ENCODE measurements at places on chromosomes 11 and 22.

DNA sequence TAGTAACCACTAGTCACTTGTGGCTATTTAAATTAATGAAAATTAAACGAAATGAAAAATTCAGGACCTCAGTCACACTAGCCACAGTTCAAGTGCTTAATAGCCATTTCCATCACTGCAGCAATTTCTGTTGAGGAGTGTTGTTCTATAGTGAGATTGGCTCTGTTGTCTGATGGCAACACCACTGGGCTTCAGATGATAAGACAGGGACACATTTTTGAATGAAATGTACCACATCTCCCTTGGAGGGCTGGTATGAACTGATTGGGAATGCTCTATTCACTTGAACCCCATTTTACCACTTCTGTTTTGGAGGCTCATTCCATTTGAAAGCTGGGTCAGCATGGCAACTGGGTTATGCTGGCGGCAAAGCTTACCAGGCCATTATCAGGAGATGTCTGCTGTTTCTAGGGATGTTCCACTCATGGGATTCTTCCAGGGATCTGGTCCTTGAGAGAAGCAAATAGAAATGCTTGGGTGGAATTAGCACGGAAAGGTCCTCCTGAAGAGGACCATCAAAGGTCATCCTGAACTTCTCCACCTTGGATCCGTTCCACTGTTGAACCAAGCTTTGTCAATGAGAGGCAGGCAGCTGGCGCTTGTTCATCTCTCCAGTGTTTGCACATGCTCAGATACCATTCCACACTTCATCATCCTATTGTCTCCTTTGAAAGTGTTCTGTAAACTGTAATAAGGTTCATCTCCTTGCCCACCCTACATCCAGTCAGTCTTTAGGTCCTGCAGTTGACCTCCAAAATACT lies 7.6 kb downstream of the AMOTL1 start:
- no peak for DNase-seq

DNA sequence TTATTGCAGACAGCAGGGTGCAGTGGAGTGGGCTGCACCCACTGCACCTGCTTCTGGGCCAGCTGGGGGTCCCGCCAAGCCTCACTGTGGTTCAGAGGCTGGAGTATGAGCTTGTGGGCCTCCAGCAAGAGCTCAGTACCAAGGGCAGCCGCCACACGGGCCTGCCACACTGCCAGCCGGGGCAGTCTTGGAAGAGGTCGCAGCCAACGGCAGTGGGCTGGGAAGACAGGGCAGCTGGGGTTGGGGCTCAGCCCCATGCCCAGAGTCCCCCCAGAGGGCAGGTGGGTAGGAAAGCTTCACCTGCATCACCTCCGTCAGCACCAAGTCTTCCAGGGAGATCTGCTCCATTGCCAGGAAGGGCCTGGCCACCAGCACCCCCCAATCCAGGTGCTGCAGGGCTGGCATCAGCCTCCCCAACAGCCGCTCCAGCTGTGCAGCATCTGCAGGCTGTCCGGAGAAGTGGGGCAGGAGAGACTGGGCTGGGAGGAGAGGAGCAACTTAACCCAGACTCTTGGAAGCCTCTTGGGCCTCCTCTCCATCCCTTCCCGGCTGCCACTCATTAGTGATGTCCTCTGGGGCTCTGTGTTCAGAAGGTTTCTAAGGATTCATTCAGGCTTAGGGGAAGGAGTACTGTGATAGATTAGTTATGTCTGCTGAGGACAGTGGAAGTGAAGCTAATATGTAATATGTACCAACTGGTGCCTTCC lies 1.1 kb upstream of the GSTT4 start:
- DNase-seq = no peak

DNA sequence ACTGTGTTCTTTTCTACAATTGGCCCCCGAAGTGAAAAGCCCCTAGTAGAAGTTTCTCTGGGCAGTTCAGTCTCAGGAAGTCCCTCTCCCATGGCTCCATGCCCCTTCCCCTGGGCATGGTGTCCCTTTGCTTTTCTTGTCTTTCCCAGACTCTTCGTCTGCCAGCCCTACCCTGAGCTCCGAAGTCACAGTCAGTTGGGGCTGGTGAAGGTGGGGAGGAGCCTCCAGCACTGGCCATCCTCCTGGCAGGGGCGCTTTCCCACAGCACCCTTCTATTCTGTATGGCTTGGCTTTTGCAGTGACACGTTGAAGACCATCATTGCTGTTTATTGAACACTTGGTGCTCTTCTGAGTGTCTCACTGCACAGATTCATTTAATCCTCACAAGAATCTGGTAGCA lies 195.1 kb upstream of the CADM1 start:
- no peak for DNase-seq

GRCh38 chr11:89293965-89294679 lies 116.4 kb downstream of the TYR start:
- DNase-seq = peak; percentile 44

GRCh38 chr11:119366690-119367620 lies 14.5 kb downstream of the USP2 start:
- peak; percentile 37 for DNase-seq

GRCh38 chr22:25702040-25702439 lies 39.9 kb upstream of the MYO18B start:
- DNase-seq = no peak

DNA sequence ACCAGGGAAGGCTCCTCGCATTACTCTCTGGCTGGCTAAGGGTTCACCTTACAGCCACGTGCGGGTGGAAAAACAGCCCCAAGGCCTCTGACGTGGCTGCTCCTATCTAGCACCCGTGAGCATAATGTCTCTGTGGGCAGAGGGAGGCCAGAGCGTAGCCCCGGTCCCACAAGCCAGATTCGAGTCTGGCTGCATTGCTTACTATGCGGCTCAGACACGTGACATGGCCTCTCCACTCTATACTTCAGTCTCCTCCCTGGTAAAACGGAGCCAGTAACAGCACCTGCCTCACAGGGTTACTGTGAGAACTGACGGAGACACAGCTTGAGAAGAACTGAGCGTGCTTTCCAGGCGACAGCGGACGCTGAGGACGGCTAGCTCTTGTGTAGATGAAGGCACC lies 105.8 kb upstream of the BID start:
- no peak for DNase-seq

DNA sequence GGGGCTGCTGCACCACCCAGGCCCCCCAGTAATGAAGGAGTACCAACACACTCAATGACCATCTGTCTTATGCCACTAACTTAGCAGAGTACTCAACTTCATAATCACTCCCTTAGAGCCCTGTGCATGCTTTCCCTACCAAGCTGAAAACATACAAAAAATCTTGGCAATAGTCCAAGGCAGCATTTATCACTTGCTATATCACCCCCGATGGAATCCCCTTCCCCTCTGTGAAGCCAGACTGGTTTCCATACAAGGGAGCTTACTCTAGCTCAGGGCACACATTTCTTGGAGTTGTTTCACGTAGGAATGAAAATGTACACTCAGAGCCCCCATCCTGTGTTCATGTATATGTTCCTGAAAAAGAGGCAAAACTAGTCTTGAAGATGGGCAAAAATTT lies 301.3 kb upstream of the TENM4 start:
- DNase-seq = no peak

DNA sequence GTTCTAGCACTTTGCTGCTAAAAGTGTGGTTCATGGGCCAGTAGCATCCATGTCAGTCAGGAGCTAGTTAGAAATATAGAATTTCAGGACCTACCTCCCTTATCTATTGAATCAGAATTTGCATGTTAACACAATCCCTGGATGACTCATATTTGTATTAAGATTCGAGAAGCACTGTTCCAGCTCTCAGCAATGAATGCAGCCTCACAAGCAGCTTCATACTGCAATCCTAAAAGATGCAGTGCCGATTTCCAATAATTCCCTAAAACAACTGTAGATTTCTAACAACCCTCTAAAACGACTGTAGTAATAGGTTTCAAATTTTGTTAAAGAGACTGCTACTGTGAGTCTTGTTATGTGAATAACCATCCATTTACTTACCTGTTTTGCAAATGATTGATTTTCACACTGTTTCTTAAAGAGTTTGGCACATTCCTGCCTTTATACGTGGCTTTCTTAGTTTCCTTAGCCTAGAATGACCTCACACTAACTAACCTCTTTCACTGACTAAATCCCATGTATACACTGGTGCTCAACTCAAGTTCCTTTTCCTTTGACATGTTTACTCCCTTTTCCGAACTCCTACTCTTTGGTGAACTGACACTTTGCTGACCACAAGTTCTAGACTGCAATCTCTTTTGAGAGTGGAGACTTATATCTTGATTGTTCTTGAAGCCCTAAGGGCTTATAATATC lies 511.8 kb downstream of the METTL15 start:
- DNase-seq = no peak

DNA sequence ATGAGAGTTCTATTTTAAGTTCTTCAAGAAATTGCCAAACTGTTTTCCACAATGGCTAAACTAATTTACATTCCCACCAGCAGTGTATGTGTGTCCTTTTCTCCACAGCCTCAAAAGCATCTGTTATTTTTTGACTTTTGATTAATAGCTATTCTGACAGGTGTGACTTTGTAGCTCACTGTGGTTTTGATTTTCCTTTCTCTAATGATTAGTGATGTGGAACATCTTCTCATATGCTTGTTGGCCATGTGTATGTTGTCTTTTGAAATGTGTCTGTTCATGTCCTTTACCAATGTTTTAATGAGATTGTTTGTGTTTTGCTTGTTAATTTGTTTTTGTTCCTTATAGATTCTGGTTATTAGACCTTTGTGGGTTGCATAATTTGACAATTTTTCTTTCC lies 18.0 kb upstream of the RAB38 start:
- DNase-seq = no peak

DNA sequence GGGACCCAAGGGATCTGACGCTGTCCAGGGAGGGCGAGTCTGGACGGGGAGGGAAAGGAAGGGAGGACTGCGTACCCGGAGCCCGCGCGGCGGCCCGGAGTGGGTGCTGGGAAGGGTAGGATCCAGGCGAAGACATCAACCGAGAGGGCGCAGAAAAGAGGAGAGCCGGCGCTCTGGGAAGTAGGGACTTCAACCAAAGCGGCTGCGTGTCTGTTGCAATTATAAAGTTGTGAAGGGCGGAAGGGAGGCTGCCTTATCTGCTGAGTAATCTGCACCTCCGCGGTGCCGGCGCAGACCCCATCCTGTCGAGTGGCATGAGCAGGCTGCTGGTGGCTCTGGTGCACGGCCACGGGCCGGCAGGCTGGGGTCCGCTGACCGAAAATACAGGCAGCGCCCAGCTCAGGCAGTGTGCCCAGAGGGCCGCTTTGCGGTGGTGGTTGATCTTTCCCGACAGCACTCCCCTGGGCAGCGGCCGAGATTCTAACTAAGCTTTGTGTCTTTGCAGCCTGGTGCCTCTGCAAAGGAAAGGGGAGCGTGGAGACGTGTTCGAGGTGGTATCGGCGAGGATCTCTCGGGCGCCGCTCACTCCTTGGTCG lies 978 bp downstream of the C11orf87 start:
- no peak for DNase-seq

- no peak for DNase-seq
Measured at GRCh38 chr11:70364745-70365543, 33.4 kb upstream of the CTTN start.

DNA sequence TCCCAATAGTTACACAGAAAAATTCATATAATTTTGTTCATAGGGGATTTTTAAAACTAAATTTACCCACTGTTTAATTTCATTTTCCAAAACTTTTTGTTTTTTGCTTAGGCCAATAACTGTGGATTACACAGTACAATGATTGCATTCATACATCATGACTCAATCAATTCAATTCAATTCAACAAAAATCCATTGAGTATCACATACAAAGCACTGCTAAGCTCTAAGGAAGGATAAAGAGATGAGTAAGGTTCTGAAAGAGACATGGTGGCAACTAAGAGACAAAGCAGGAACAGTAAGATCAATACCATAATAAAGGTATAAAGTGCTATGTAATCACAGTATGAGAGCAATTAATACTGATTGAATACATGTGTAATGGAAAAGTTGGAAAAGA lies 9.4 kb upstream of the LAYN start:
- no peak for DNase-seq

- peak; percentile 54 for DNase-seq
Measured at GRCh38 chr11:3136546-3137455, 28.3 kb downstream of the OSBPL5 start.

DNA sequence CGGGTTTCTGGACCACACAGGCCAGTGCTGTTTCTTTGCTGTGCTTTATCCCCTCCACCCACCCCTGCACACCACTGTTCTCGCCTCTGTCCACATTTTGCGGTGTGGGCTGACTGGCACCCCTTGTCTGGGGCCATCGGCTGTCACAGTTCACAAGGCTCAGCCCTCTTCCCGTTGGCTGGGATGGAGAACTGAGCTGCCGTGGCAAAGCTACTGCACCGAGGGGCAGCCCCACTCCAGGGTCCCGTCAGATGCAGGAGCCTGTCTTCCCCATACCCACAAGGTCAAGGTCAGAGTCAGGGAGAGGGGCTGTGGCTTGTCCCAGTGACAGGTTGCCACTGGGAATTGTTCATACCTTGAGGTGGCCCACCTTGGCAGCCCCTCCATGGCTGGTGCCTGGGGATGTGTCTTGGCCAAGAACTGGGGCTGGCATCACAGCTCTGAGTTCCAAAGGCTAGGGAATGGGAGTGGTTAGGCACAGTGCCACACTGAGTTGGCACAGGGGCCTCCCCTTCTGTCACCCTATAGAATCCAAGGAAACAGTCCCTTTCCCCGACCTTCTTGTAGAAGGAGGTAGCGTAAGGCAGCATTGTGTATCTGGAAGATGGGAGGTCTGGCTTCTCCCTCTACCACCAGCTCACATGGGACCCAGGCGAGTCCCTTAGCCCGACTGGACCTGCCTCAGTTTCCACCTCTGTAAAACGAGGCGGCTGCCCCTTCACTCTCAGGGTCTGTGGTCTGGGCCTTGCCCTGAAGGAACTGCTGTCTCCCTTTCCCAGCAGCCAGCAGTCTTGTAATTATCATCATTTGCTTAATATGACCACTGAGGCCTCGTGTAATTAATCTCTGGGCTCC lies 3.4 kb downstream of the GRK2 start:
- DNase-seq = no peak

- peak; percentile 86 for DNase-seq
Measured at GRCh38 chr11:47917599-47918369, 62.6 kb upstream of the PTPRJ start.

DNA sequence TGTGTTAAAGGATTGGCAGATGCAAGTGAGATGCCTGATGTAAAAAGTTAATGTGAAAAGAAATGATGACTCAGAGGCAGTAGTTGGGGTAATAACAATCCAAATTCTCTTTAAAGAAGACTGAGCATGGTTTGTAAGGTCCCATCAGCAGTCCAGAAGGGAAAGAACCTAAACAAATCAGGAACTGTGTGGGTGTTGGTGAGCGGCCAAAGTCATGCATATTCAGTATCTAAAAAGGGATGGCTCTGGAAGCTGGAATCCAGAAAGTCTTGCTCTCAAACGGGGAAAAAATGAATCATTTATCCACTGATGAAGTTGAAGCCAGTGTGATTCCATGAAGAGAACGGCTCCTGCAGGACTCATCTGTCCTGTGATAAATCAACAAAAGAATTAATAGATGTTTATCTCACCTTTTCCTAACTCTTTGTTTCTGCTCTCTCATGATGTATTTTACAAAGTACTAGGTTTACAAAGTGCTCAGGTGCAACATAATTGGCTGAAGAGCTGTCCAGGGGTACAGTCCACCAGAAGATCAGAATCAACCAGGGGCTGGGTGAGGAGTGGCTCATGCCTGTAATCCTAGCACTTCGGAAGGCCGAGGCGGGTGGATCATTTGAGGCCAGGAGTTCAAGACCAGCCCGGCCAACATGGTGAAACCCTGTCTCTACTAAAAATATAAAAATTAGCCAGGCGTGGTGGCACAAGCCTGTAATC lies 20.5 kb upstream of the SORL1-AS1 start:
- no peak for DNase-seq

- DNase-seq = no peak
Measured at GRCh38 chr11:87463486-87464102, 425.9 kb downstream of the TMEM135 start.

GRCh38 chr22:29313576-29314466 lies 1.7 kb downstream of the RASL10A start:
- DNase-seq = no peak
